ENCODE measurements at places on chromosomes 3 and 15.

DNA sequence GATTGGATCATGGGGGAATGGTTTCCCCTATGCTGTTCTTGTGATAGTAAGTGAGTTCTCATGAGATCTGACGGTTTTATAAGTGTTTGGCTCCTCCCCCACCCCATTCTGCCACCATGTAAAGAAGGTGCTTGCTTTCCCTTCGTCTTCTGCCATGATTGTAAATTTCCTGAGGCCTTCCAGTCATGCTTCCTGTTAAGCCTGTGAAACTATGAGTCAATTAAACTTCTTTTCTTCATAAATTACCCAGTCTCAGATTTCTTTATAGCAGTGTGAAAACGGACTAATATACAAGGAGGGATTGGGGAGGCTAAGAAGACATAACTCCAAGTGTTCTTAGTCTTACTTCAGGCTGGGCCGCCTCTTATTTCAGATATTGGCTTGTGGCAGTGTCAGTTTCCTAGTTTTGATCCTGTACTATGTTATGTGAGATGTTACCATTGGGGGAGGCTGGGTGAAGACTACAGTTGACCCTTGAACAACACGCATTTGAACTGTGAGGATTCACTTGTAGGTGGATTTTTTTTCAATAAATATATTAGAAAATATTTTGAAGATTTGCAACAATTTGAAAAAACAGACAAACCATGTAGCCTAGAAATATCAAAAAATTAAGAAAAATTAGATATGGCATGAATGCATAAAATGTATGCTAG, 44.9 kb downstream of the NMD3 start:
- peak; percentile 75 for DNase-seq

DNA sequence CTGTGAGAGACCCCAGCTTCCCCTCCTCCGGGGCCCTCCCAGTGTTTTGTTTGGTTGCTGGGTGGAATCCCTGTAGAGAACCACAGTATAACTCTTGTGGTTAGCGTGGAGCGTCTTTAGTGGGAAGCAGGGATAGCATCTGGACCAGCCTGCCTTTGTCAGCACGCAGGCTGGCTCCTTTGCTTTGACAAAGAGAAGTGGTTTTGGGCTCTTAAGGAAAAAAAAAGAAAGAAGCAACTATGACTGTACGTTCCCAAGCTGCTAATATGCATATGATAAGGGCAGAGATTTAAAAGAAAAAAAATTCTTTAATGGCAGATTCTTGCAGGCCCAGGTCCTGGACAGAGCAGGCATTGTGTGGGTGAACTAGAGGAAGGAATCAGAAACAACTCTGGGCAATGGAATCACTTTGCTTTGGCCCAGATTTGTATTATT, 340.8 kb upstream of the CTDSPL start:
- no peak for DNase-seq

DNA sequence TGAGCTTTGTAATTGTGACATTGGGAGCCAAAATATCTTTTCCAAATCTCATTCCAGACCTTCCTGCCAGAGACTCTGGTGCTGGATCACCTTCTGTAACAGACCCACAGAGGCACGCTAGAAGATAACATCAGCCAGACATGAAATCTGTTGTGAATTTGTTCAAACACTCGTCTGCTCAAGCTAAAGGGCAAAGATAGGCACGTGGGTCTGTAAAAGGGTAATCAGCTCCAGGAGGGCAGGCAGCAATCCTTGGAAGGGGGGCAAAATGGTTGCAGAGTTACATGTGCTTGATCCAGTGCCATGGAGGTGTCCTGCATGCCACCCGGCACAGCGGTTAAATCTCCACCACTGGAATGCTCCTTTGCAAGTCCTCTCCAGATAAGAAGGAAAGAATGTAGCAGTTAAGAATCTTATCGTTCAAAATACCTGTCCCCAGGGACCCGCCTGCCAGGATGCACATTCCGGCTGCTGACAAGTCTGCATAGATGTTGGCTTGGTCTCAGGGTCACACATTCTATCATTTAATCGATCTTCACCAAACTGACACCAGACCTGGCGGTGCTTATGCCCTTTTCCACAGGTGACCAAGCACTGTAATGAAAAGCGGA, 74.8 kb downstream of the ADAMTS9 start:
- no peak for DNase-seq

- peak; percentile 56 for DNase-seq
These were observed 5.4 kb upstream of the RFX7 start for GRCh38 chr15:56249092-56249491.

DNA sequence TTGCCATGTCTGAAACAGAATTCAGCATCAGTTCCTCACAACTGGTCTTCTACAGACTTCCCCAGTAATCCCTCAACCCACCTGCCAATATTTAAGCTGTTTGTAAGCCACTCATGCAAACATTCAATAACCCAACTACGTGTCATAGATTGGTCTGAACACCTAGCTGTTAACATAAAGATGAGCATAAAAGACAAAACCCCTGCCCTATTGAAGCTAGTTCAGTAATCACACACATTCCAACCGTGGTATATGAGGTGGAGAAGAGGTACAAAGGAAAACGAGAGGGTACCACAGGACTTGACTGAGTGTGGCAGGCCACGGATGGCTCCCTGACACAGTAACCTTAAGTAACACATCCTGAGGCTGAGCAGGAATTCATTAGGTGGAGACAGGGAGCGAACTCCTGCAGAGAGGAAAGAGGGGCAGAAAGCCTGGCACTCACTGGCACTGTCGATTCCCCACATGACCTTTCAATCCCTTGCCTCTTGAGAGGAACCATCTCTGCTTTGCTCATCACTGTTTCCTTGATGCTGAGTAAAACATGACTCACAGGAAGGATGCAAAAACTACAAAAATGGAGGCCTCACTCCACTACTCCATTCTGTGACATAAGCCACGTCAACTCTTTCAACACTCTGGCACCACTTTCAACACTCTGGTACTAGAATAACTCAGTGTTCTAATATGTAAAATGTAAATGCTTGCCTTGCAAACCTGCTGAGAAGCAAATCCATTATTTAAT, 31.3 kb downstream of the RPN1 start:
- peak; percentile 95 for DNase-seq

- DNase-seq, result peak; percentile 93
These were observed 29.3 kb upstream of the TRAK1 start for GRCh38 chr3:42061713-42062380.
